ENCODE measurements at places on chromosomes 2 and 18.
A peak's percentile ranks its signal among the peaks of the same experiment; 100 is the strongest.

DNA sequence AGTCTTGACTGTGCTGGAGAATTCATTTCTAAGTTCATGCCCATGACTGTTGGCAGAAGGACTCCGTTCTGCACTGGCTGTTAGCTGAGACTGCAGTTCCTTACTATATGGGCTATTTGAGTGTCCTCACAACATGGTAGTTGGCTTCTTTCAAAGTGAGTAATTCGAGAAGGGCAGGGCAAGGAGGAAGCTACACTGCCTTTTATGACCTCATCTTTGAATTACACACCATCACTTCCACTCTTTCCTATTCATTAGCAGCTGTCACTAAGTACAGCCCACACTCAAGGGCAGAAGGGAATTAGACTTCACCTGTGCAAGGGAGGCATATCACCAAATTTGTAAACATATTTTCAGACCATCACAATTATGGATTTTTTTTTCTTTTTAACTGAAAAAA is 55.9 kb upstream of the EPAS1 start:
- DNase-seq, result peak; percentile 85

DNA sequence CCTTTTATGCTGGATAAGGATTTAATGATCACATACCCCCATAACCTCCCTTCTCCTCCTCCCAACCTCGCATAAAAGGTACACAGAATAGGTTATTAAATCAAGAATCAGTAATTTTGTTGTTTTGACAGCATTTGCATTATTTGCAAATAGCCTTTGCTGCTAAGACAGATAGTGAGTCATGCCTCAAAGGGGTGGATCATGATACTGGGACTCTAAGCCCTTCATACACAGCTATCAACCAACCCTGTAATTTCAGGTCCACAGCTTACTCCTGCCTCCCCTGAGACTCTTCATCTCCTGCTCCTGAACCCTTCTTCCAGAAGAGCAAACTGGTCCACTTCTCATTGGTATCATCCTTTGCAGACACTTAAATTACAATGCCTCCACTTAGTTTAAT is 73.8 kb upstream of the KLHL29 start:
- no peak for DNase-seq

DNA sequence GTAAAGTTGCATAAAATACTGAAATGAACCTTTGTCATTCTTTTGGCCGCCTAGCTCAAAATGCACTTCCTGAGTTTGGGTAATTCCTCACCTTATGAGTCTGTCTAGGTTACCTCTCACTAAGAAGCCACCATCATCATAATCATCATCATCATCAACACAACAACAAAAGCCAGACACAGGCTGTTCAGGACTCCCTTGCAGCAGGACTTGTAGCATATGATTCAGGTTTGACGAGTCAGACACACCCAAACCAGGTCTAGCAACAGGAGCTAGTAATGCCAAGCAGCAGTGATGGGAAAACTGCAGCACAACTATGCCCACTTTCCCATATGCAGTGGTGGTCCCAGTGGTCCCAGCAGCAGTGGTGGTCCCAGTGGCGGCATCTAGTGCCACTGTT is 2.8 kb upstream of the SGO2 start:
- DNase-seq, result no peak

DNA sequence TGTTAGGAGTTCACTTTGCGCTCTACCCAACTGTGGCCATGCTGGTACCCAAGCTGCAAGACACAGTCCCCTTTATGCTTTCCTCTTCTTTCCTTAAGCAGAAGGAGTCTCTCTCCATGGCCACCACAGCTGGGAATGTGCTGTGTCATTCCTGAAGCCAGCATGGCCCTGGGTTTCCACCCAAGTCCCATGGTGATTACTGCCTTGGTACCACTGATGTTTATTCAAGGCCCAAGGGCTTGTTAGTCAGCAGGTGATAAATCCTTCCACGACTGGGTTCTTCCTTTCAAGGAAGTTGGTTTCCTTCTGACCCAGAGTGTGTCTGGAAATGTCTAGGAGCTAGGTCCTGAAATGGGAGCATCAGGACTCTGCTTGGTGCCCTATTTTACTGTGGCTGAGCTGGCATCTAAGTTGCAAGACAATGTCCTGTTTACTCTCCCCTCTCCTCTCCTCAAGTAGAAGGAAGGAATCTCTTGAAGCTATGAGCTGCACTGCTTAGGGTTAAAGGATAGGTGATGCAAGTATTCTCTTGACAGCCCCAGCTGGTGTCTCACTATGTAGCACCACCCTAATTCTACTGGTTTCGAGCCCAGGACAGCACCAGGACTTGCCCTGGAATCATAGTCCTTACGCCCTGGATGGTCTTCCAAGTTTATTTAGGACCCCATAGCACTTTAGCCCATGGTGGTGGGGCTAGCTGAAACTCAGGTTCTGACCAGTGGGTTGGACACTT is 18.7 kb upstream of the NUP35 start:
- no peak for DNase-seq

DNA sequence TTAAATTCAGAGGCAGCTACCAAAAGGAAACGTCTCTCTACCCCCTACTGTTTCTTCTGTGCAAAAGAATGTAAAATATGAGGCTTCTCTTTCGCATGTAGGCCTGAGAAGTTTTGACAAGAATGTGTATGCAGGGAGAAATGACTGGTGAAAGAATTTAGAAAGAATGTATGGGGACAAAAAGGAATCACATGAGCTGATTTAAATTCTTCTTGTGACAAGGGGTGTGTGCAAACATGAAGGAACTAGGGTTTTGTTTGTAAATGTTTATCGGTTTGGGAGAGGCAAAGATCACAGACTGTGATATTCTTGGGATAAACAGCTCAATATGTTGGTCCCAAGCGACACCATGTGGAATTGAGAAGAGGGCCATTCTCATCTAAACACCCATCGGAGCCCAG is 345.2 kb upstream of the VRK2 start:
- DNase-seq, result no peak

Measured in NCI-H2029 (cell line).